ENCODE measurements at places on chromosomes 6 and 20.

- no peak for DNase-seq
Measured at GRCh38 chr6:148263010-148263409, 79.6 kb upstream of the SASH1 start.

DNA sequence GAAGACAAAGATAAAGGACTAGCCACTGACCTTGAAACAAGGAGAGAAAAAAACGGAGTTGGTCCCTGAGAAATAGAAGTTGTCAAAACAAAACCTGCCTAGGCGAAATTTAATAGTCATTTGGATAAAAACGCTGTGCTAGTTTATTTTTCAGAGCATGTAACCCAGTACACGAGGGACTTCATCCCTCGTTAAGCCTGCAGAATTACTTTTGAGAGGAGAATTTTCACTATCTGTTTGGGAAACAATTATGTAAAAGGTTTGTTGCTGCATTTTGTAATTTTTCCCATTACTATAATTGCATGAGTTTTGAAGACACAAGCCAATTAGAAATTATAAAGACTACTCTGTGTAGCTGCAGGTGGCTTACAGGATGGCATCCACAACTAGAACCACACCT, 71.6 kb upstream of the MAP3K7 start:
- DNase-seq = no peak

GRCh38 chr20:22698259-22698842, 114.0 kb upstream of the FOXA2 start:
- DNase-seq = no peak

GRCh38 chr6:22372922-22373321, 76.1 kb upstream of the PRL start:
- DNase-seq = no peak

DNA sequence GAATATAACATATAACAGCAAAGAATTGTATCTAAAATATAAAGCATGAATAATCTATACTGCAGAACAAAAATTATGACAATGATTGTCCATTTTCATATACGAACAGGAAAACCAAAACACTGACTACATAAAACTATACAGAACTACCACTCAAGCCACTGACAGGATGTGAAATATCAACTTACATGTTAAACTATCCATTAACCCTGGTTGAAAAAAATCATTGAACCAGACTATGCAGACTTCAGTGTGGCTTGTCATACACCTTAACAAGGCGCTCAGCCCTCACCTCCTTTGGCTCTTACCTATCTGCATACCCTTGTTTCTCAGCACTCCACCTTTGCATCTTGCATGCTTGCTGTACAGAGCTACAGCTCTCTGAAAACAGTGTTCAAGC, 34.9 kb downstream of the ASCC3 start:
- no peak for DNase-seq

GRCh38 chr6:88358846-88359245, 192.7 kb upstream of the CNR1 start:
- DNase-seq = no peak

GRCh38 chr20:5674176-5674660, 76.0 kb upstream of the SHLD1 start:
- no peak for DNase-seq

- peak; percentile 37 for DNase-seq
Measured at GRCh38 chr20:59782986-59783640, 150.3 kb downstream of the SYCP2 start.

DNA sequence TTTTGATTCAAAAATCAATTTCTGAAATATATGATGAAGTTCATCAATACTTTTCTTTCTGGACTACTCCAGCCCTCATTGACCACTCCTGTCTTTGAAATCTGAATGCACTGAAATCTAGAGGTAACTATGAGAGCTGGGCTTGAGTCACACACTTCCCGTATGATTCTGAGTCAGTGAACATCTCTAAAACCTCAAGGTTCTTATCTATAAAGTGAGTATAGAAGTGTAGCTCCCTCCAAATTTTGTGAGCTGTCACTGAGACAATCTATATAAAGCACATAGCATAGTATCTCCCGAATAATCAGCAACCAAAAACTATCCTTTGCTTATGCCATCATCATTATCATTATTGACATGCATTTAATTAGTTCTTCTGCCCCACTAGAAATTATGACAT, 182.4 kb downstream of the TSHZ2 start:
- no peak for DNase-seq

- DNase-seq = no peak
Measured at GRCh38 chr6:8904754-8905153, 469.4 kb upstream of the SLC35B3 start.

DNA sequence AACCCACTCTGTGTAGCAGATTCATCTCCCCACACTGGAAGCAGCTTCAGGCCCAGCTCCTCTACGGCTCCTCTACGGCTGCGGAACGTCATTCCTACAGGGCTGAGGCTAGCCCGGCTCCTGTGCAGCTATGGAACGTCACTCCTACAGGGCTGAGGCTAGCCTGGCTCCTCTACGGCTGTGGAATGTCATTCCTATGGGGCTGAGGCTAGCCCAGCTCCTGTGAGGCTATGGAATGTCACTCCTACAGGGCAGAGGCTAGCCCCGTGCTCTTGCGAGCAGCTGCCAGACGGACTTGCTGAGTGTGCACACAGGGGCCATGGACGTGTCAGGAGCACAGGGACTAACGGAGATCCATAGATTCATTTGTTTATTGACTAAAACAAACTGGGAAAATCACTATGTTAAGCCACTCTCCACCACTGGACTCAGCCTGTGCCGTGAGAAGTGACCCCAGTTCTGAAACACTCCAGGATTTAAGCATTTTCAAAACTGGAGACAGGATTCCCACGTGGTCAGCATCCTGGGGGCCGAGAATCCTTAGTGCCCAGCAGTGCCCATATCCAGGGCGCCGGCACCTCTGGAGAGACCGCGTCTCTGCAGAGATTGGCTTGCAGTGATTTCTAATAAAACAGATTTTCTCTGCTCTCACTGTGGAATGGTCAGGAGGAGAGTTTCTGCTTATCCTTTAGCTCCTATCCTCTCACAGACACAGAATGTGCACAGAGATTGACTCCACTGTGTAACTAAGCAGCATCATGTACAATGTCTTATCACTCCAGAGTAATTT, 5.0 kb downstream of the KCNQ2 start:
- no peak for DNase-seq

- DNase-seq = no peak
Measured at GRCh38 chr6:16148498-16148897, 19.6 kb downstream of the MYLIP start.

DNA sequence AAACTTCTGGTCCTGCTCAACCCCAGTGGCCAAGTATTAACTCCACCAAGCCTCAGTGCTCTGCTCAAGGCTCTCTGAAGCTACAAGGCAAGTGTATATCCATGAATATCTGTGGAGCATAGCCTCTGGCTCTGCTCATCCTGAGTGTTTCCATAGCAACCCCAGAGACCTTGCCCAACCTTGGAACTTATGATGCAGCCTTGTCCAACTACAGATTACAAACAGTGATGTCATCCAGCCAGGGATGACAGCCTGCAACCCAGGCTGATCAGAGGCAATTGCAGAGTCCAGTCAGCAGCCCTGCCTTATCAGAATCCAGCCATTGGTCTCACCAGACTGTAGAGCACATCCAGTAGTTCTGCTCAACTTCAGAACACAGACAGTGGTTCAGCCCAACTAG, 65.5 kb upstream of the SPACA1 start:
- DNase-seq = no peak

GRCh38 chr6:153621491-153621890, 417.5 kb upstream of the OPRM1 start:
- DNase-seq = no peak

- DNase-seq = no peak
Measured at GRCh38 chr20:48314925-48315592, 512.7 kb downstream of the PREX1 start.

DNA sequence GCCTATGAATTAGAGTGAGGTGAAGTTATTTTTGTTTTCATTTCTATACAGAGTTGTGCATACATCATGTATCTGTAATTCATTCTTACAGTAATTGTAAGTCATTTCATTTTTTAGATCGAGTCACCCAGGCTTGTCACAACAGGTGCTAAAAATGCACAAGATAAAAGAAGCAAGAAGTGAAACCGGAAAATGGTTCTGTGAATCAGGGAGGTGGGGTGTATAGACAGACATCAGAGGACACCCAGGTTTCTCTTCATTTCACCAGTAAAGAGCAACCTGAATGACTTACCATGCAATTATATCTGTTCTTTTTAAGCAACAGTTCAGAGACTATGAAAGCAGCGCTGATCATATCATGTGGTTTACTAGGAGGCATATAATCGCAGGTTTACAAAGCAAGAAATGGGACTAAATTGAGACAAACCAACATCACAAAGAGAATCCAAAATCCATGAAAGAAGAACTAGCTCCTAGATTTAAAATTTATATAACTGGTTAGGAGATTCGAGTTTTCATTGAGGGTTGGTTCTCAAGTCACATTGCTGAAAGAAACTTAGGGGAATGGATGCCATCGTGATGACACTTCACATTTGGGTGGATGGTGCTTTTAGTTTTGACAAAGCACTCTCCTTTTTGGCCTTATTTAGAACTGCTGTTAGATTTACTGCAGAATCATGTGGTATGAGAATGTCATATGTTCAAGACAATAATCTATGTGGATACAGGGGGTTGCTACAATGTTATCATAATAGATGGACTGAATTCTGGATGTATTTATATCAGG, 27.9 kb upstream of the TBC1D7 start:
- no peak for DNase-seq

DNA sequence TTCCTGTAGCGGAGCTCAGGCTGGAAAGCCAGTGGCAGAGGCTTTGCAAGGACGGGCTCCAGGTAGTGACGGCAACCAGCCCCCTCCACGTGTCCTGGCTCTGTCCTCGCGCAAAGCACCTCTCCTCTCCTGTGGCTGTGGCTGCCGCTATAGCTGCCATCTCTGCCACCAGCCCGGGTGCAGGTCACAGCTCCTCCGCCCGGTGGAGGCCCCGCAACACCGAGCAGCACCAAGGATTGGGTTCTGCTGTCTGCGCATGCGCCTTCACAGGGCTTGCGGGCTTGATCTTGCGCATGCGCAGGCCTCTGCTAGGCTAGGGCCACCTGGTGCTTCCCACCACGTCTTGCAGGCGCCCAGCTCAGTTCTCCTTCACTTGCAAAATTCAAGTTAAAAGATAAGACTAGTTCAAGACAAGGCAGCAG, 625.4 kb downstream of the QKI start:
- no peak for DNase-seq

All from hypothalamus (tissue), 51 donors.